AG04450 (cell line): ENCODE measurements at places on chromosomes 2 and 18. TPM values are rescaled to one million over a fixed set of nuclear protein-coding genes. Genes with fewer than 3 reads are reported as not detected.

Gene FOXI3
- not detected in 2 replicates for polyA plus RNA-seq

Gene LONRF2
- polyA plus RNA-seq = 0.83 and 0.98 TPM in 2 replicates

- DNase-seq = no peak
These were observed 44.1 kb upstream of the CYRIA start for GRCh38 chr2:16709769-16710168.

Gene ASTL
- polyA plus RNA-seq = not detected in 2 replicates

DNA sequence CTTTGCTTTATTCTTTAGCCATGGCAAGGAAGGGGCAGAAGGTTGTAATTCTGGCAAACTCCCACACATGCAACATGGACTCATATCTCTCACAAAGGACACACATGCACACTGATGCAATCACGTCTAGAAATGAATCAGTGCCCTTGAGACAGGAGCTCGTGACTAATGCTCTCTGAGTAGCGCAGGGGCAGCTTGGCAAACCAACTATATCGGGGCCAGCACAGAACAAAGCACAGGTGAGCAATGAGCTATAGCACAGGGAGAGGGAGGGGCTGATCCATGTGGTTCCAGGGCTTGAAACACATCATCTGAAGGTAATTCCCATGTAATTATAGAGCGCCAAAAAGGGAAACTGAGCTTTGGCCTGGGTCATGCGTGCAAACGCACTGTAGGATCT lies 165.2 kb upstream of the KLF7 start:
- DNase-seq = peak; percentile 74

- DNase-seq = no peak
These were observed 53.0 kb downstream of the KCNG2 start for GRCh38 chr18:79850731-79851130.
